A549 treated with DMSO at 1 μM for 4 hours (cell line): ENCODE measurements at places on chromosomes 12 and 14. TPM values are rescaled to one million over a fixed set of nuclear protein-coding genes. Genes with fewer than 3 reads are reported as not detected.

The RERGL gene
- not detected in 5 replicates for total RNA-seq

The FOXG1 gene
- total RNA-seq = 0.08 to 0.15 TPM (median 0.09 TPM) in 5 replicates

The OTX2 gene
- total RNA-seq = not detected in 5 replicates

The ATP2B1 gene
- total RNA-seq = 64.7 to 86.8 TPM (median 73.5 TPM) in 5 replicates

The TMEM179 gene
- total RNA-seq = 0.10 to 0.52 TPM (median 0.29 TPM) in 5 replicates

The OR4E2 gene
- total RNA-seq = not detected in 5 replicates

The HNRNPC gene
- total RNA-seq = 834 to 993 TPM (median 864 TPM) in 5 replicates

The SOAT2 gene
- 0.10 to 0.26 TPM (median 0.19 TPM) in 5 replicates for total RNA-seq

The SLC8A3 gene
- total RNA-seq = not detected in 5 replicates

The GPRC5A gene
- total RNA-seq = 314 to 517 TPM (median 478 TPM) in 5 replicates

The DHRS2 gene
- total RNA-seq = 6.1 to 10.3 TPM (median 7.8 TPM) in 5 replicates

The SLC25A21 gene
- 0.39 to 1.5 TPM (median 0.94 TPM) in 5 replicates for total RNA-seq

The PRH2 gene
- 0.37 TPM in 1 of 5 replicates, not detected in the others for total RNA-seq

The CLEC4D gene
- not detected in 5 replicates for total RNA-seq

The ARHGDIB gene
- total RNA-seq = 0.89 to 1.5 TPM (median 1.0 TPM) in 5 replicates

The TMX1 gene
- 35.3 to 57.7 TPM (median 45.3 TPM) in 5 replicates for total RNA-seq

The FLVCR2 gene
- 2.0 to 3.1 TPM (median 2.8 TPM) in 5 replicates for total RNA-seq

The CD69 gene
- total RNA-seq = 0.26 TPM in 1 of 5 replicates, not detected in the others

The NRL gene
- 0.58 to 1.0 TPM (median 0.99 TPM) in 5 replicates for total RNA-seq

The PRPF40B gene
- 6.1 to 7.9 TPM (median 6.9 TPM) in 5 replicates for total RNA-seq

The ARG2 gene
- 1.4 to 2.0 TPM (median 1.6 TPM) in 5 replicates for total RNA-seq

The ZNF891 gene
- 0.32 to 0.55 TPM (median 0.47 TPM) in 5 replicates for total RNA-seq

The CCDC177 gene
- 0.02 TPM in 1 of 5 replicates, not detected in the others for total RNA-seq

The SLC7A8 gene
- 0.25 to 0.69 TPM (median 0.34 TPM) in 5 replicates for total RNA-seq

The KRAS gene
- total RNA-seq = 10.6 to 18.7 TPM (median 16.3 TPM) in 5 replicates

The C14orf39 gene
- total RNA-seq = not detected in 5 replicates

The SYNDIG1L gene
- not detected in 5 replicates for total RNA-seq

The CBLN3 gene
- 1.3 to 1.9 TPM (median 1.5 TPM) in 5 replicates for total RNA-seq

The HOXC12 gene
- not detected in 5 replicates for total RNA-seq

The ASCL1 gene
- total RNA-seq = 0.03 TPM in 2 of 5 replicates, not detected in the others

The HHIPL1 gene
- total RNA-seq = 0.11 to 0.28 TPM (median 0.17 TPM) in 5 replicates

The SIX6 gene
- total RNA-seq = not detected in 5 replicates

The GNB3 gene
- total RNA-seq = 1.9 to 2.8 TPM (median 1.9 TPM) in 5 replicates

The DEPDC4 gene
- 1.3 to 2.0 TPM (median 1.4 TPM) in 5 replicates for total RNA-seq

The ETFBKMT gene
- total RNA-seq = 0.61 to 1.2 TPM (median 0.88 TPM) in 5 replicates

The MLH3 gene
- 15.2 to 20.4 TPM (median 18.3 TPM) in 5 replicates for total RNA-seq

The FOXA1 gene
- 9.4 to 12.9 TPM (median 12.2 TPM) in 5 replicates for total RNA-seq

The FIGNL2 gene
- total RNA-seq = 0.20 to 0.38 TPM (median 0.22 TPM) in 5 replicates

The RPL10L gene
- total RNA-seq = not detected in 5 replicates
